CD4-positive, alpha-beta T cell treated with Interleukin-12 subunit alpha and Interleukin-12 subunit beta, for 1 hour (primary cell): ENCODE measurements at places on chromosomes 2 and 18.
A peak's percentile ranks its signal among the peaks of the same experiment; 100 is the strongest.

DNA sequence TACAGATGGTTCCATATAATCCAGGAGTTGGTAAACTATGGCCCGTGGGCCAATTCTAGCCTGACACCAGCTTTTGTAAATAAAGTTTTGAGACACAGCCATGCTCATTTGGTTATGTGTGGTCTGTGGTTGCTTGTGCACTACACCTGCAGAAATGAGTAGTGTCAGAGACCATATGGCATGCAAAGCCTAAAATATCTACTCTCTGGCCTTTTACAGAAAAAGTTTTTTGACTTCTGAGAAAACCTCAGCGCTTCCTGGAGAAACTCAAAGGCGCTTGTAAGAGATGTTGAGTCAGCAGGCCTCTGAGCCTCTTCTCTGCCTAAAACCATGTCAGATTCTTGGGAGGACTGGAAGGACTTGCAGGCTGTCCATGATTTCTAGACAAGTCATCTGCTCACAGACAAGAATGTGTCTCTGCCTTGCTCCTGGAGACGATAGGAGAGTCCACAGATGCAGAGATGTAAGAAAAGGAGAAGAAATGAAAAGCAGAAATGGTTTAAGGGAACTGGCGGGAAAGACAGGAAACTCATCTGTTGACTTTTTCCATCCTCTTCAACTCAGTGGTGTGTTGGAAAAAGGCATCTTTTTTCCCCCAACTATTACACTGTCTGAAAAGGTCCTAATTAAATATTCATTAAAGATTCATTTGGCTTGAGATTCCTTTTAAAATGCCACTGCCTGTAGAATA, 5.2 kb downstream of the TTC39C start:
- peak; percentile 74 for DNase-seq

DNA sequence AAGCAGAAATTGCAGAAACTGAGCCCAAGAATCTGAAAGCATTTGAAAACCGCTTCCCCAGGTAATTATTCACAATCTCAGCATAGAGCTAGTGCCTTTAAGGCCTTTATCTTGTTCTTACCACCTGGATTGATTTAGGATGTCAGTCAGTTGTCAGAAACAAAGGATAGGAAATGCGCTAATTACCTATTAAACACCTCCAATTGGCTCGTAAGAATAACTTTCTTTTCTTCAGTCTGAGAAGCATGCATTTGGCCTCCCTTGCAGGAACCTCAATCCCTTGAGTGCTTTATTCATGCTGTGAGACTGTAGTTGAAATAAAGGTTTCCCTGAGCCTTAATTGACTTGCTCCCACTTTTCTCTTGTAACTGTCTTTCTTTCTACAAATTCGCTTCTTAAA, 400.3 kb upstream of the LRATD1 start:
- no peak for DNase-seq

GRCh38 chr2:55148269-55148668, 83.8 kb downstream of the CLHC1 start:
- no peak for DNase-seq

DNA sequence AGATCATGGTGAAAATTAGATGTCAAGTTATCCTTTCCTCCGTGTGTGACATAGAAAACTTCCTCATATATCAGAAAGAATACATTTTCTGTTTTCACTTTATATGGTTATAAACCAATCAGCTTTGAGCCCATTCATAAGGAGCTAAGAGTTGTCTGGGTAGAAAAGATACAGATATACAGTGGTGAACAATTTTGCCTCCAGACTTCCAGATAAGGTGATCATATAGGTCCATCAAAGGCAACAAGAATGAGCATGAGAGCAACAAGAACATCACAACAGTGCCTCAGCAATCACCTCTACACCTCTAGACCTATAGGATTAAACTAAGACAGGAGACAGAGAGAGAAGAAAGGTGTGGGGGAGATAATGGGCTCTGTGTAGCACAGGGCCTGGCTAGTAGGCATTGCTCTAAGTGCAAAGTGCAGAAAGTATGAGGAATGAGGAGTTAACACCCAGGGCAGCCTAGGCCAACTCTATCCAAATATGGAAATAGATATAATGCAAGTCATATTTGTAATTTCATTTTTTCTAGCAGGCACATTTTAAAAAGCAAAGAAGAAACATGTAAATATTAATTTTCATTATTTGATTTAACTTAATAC, 8.3 kb downstream of the TNP1 start:
- DNase-seq = no peak

DNA sequence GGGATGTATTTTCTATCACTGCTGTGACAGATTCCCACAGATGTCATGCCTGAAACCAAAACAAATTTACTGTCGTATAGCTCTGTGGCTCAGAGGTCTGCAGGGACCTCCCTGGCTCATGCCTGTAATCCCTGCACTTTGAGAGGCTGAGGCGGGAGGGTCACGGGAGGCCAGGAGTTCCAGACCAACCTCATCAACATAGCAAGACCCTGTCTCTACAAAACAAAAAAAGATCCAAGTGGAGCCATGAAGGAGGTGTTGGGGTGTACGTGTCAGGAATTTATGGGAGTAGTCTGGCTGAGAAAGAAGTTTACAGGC, 51.0 kb upstream of the FAHD2A start:
- no peak for DNase-seq

DNA sequence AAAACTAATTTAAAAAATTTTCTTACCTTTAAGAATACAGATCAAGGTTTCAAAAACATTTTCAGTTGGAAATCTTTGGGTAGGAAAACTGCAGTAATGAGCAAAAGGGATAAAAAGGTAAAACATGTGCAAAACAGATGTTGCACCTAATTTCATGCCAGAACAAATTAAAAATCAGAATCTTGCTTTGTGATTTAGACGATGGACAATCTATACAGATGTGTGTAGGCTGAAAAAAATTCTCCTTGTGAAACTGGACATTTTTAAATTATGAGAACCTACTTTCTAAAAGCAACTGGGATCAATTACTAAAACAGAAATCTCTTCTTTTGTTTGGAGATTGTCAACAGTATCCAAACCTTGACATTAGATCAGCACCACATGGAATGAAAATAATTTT, 183.2 kb upstream of the ITGA4 start:
- no peak for DNase-seq

GRCh38 chr2:29697715-29698114, 223.7 kb downstream of the ALK start:
- no peak for DNase-seq

DNA sequence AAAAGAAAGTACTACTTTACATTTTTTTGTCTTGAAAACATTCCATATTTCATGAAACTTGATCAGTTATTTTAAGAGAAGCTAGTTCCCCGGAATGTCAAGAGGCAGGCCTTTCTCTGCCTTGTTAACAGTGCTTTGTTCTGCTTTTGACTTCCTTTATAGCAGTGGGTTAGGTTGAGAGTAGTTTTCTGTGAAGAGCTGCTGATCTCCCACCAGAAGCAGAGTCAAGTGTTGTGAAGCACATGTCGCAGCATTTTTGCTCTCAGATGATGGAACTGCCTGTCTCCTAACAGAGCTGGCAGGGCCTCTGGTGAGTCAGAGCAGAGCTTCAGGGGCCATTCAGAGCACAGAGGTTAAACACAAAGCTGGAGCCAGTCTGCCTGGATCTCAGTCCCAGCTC, 871.8 kb downstream of the SLC4A3 start:
- no peak for DNase-seq

DNA sequence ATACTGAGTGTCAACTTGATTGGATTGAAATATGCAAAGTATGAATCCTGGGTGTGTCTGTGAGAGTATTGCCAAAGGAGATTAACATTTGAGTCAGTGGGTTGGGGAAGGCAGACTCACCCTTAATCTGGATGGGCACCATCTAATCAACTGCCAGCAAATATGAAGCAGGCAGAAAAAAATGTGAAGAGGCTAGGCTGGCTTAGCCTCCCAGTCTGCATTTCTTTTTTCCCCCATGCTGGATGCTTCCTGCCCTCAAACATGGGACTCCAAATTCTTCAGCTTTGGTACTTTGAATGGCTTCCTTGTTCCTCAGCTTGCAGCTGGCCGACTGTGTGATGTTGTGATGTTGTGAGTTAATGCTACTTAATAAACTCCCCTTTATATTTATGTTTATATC, 577.4 kb downstream of the CPS1 start:
- DNase-seq = no peak

GRCh38 chr18:79275461-79275860, 120.3 kb upstream of the NFATC1 start:
- DNase-seq = no peak

DNA sequence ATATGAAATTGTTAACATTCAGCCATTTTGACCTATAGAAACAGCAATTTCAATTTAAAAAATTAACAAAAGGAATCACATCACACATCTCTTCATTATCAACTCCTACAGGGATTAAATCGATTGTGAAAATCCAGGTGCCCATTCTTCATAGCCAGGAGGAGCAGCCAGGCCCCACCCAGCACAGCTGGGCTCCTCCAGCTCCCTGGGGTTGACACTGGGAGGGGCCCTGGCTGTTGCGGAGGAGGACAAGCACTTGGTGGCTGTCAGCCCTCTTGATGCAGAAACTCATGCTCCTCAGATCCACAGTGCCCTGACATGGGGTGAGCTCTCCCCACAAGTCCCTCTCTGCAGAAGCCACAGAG, 99.8 kb downstream of the FAM210A start:
- DNase-seq = no peak

GRCh38 chr2:41922177-41922576, 125.6 kb upstream of the PKDCC start:
- no peak for DNase-seq

GRCh38 chr2:162212366-162212765, 30.9 kb downstream of the FAP start:
- no peak for DNase-seq

DNA sequence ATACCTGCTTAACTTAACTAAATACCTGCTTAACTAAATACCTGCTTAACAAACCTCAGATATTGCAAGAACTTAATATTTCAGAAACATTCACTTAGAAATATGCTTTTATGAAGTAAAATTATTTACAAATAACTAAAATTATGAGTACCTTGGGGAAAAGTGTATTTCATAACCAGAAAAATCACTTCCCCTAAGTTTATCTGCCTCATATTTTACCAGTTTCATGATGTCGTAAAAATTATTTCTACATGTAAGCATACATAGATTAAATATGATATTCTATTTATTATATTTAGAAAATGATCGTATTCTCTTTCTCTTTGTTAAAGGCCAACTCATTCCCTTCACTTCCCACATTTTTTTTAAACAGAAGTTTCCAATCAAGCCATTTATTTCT, 41.5 kb upstream of the DSC1 start:
- no peak for DNase-seq

DNA sequence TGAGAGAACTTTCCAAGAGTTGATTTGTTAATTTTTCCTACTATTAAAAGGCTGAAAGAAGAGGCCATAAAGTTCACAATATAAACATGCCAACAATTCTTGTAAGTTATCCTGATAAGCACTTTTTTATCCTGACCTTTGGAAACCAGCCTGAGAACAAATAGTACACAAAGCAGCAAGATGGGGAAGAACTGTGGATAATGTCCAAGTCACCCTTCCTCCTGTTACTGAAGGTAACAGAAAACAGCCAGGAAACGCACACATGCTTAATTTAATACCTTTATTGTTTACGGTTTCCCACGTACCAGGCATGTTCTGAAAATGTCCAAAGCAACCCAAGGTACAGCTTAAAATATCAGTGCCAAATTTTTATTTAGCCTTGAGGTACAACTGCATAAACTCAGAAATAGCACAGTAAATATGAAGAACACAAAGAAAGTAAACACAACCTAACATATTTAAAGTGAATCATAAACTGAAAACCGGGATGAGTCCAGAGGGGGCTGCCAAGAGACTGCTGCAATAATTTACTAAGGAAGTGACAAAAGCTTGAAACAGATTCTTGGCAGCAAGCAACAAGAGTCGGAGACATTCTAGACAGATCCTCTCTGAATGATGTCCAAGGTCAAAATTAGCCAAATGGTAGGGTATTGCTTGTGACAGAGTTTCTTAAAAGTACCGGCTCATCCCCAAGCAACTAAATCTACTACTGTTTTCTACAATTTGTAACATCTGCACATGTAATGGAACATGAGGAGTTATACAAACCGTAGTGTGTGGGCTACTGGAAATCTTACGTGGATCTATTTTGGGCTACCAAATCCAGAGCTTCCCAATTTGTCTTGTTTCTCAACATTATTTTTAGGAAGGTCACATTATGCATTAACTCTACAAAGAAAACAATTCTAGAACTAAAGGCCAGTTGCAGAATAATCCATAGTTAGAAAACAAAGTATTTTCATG, 93.2 kb downstream of the CABYR start:
- no peak for DNase-seq

DNA sequence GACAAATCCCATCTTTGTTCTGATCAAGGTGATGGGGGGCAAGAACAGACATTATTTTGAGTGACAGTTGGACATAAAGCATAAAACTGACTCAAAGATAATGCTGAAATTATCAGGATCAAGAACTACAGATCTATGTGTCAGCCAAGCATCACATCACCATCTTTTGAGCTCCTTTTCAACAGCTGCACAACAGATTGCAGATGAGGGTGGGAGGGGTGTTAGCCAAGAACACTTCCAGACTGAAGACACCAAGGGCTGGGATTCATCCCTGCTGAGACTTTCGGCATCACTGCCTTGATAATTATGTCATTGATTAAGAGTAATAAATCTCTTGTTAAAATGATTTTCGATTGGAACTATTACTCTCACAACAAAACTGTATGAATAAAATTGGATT, 191.5 kb upstream of the NETO1 start:
- DNase-seq = no peak

DNA sequence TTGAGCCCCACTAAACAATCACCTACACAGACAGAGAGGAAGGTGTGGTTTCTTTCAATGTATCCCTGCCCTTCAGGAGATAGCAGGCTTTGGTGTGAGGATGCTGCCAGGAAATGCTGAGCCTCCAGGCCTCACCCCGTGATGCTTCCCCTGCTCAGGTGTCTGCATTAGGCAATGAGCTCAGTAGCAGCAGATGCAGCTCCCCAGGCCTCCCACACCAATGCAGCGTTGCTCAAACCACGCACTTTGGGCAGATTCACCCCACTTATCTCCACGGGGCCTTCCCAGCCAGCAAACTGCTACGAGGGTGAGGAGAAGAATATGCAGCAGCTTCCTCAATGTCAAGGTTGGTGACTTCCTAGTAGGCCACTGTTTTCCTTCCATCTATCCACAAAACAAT, 229.3 kb upstream of the PXDN start:
- DNase-seq = no peak

DNA sequence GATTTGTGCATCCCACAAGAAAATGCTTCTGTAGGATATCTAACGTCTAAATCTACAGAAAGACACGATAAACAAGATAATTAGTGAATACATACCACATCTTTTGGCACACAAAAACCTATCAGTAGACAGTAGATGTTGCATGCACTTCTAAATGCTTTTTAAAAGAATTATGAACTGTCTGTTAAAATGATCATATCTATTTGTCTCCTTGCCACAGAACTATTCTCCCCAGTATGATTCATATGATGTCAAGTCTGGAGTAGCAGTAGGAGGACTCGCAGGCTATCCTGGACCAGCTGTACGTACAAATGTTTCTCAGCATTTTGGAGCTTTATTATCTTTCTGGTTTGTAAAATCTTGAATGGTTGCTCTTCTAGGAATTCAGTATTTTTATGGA, 12.7 kb downstream of the COL3A1 start:
- DNase-seq = no peak

- no peak for DNase-seq
These were observed 790.1 kb downstream of the SLC4A3 start for GRCh38 chr2:220417503-220417902.
